Stimulated activated CD4-positive, alpha-beta T cell treated with anti-CD3 and anti-CD28 coated beads, Interleukin-1b, Interleukin-23, amount 100 ng/mL, for 1 hour (primary cell): ENCODE measurements at places on chromosomes 6 and 20.

GRCh38 chr6:108164815-108165706 lies 761 bp upstream of the NR2E1 start:
- no peak for DNase-seq

- no peak for DNase-seq
Measured at GRCh38 chr6:83057705-83058321, 7.8 kb downstream of the UBE3D start.

GRCh38 chr6:116994447-116994846 lies 117.4 kb downstream of the RFX6 start:
- DNase-seq = no peak

DNA sequence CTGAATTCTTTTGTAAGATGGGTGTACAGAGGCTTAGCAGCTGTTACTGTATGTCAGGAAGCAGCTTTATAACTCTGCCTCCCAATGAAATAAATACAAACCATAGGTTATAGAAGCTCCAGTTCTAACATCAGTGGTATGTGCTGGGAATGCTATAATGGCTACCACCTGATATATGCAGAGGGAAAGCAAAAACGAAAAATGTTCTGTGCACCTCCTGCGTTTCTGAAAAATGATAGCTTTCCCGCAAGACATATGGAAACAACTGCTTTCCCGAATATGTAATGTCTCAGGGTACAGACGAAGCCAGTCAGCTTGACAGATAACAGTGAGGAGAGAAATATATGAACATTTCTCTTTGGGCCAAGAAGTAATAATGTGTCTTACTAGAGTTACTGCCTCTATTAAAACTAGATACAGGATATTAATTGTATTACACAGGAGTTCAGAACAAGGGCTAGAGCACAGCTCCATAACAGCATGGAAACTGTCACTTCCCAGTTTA lies 517.0 kb upstream of the NRSN1 start:
- DNase-seq = no peak

DNA sequence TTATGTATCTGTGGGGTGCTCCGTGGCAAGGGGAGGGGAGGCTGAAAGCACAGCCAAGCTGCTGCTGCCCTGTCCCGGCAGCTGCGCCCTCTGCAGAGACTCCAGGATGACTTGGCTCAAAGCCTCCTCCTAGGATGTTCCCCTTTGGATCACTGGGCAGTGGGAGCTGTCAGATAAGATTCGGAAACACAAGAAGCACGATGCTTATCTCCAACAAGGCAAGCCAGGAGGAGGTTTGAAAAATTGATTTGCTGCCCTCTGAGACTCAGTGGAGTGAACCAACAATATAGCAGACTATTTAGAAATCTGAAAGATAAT lies 776.4 kb downstream of the C6orf118 start:
- no peak for DNase-seq

DNA sequence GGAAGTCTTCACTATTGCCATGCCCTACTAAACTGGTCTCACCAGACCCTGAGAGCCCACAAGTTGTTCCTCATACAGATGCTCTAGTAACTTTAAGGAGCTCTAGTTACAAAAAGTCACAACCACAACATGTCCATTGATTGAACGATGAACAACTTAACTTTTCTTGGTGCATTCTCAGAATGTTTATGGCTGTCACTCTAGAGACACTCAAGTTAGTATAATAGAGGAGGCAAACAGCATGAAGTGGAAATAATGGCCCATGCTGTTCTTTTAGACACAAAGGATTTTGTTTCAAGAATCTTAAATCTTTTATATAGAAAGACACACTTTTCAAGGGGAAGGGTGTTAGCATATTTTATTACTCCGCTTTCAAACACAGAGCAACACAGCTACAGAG lies 934.4 kb downstream of the HACE1 start:
- no peak for DNase-seq

DNA sequence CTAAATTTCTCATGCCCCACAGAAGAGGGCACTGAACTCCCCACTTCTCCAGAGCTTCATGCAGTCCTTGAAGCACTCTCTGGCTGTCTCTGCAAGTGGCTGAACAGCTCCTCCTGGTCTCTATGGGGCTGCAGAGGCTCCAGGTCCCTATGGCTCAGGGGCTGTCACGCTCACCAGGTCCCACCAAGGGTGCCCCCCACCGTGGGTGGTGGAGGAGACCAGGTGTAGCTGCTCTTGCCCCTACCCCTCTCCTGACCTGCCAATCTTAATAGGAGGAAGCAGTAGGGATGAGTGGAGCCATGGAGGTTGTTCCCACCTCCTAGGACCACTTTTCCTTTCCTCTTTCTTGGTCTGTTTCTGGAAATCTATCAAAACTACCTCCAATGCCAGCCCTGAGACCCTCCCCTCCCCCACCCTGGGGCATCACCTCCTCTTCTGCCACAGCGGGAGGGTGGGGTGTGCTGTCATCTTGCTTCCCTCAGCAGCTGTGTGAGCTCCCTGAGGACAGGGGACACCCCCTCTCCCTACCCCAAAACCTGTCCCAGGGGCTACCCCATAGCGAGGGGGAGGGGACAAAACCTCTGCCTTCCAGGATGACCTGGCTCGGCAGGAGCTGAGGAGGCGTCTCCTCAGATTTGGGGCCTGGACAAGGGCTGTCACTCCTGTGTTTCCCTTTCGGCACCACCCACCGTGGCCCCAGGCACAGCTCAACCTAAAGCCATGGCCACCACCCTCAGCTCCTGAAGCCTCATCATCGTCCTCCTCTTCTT lies 12.0 kb upstream of the RAET1E start:
- DNase-seq = no peak

DNA sequence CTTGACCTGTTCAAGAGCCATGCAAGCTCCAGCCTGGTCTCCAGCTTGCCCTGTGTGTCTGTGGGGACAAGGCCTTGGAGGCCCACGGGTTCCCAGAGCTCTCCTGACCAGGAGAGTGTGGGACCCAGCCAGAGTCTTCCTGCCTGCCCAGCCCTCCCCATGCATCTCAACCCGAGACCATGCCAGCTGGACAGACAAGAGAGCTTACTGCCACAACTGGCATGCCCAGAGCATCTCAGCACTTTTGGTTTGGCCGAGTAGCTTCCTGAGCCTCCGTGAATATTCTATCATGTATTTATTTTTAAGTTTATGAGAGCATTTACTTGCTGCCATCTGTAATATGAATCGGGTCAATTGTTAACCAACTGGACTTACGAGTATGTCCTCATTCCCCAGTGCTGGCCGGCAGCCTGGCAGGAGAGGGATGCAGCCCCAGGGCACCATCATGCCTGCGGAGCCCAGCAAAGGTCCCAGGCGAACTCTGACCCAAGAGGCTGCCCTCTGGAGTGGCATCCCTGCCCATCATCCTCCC lies 14.9 kb downstream of the IP6K3 start:
- no peak for DNase-seq

- DNase-seq = no peak
Measured at GRCh38 chr6:2765896-2766766, 938 bp downstream of the WRNIP1 start.

GRCh38 chr6:2360716-2361115 lies 115.3 kb upstream of the GMDS start:
- no peak for DNase-seq

GRCh38 chr6:157076451-157076822 lies 246.9 kb downstream of the TMEM242 start:
- DNase-seq = no peak

GRCh38 chr6:113640051-113640450 lies 217.1 kb upstream of the MARCKS start:
- DNase-seq = no peak
